Activated naive CD8-positive, alpha-beta T cell treated with anti-CD3 and anti-CD28 coated beads for 36 hours (primary cell): ENCODE measurements at places on chromosomes 1 and 21.

DNA sequence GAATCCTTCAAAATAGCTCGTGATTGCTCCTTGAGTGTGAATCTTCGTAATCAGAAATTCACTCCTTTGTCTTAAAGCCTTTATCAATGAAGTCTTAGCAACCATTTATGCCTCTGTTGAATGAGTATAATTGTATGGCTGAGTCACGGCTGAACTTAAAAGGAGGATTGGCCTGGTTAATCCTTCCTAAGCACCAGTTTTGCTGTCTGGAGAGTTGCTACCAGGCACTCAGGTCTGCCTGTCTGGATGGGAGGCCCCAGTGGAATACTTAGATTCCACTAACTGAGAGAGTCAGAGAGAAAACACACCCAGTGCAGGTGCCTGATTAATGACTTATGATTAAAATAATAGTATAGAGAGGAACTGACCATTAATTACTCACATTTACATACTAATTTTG lies 7.6 kb upstream of the HHAT start:
- no peak overlapping the region for H3K4me3 ChIP-seq
- no peak for DNase-seq
- no peaks in the 10 kb centered on the region for H3K4me1 ChIP-seq
- H3K36me3 ChIP-seq, result peaks cover 2% of the 10 kb centered on the region
- H3K27me3 ChIP-seq, result peaks cover 14% of the 10 kb centered on the region
- no peak overlapping the region for H3K27ac ChIP-seq

GRCh38 chr1:40951943-40952743 lies 27.4 kb upstream of the CTPS1 start:
- H3K4me1 ChIP-seq, result peaks cover 8% of the 10 kb centered on the region
- H3K4me3 ChIP-seq, result no peak overlapping the region
- H3K36me3 ChIP-seq, result no peaks in the 10 kb centered on the region
- peaks cover 34% of the 10 kb centered on the region for H3K27me3 ChIP-seq
- no peak overlapping the region for H3K27ac ChIP-seq

GRCh38 chr21:44800971-44801467 lies 601 bp downstream of the UBE2G2 start:
- peak overlapping the region; percentile 96 for H3K4me3 ChIP-seq
- H3K36me3 ChIP-seq, result peaks cover 62% of the 10 kb centered on the region
- no peaks in the 10 kb centered on the region for H3K27me3 ChIP-seq
- H3K4me1 ChIP-seq, result peaks cover 55% of the 10 kb centered on the region
- no peak for DNase-seq
- H3K27ac ChIP-seq, result peak overlapping the region; percentile 92

- peaks cover 2% of the 10 kb centered on the region for H3K4me1 ChIP-seq
- H3K27me3 ChIP-seq, result no peaks in the 10 kb centered on the region
- H3K27ac ChIP-seq, result no peak overlapping the region
- no peak for DNase-seq
- no peaks in the 10 kb centered on the region for H3K36me3 ChIP-seq
Observed at GRCh38 chr1:197961933-197962332, 44.8 kb downstream of the LHX9 start.

GRCh38 chr21:33942426-33942825 lies 26.8 kb upstream of the ATP5PO start:
- H3K36me3 ChIP-seq, result peaks cover 62% of the 10 kb centered on the region
- DNase-seq, result no peak
- H3K4me3 ChIP-seq, result no peak overlapping the region

DNA sequence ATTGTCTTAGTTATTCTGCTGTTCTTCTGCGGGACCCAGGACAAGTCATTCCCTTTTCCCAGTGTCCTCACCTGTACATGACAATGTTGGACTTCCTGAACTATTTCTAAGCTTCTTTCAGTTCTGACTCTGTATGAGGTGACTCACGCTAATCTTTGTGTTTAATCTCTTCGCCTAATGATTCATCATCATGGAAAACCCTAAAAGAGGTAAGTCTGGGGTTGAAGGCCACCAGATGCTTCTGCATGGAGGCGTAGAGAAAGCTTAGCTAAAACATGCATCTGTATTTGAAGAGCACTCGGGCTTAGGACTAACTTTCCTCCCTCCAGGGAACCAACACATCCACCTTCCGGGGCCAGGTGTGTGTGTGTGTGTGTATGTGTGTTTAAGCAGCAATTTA lies 7.4 kb downstream of the SPRR5 start:
- no peaks in the 10 kb centered on the region for H3K36me3 ChIP-seq
- no peak overlapping the region for H3K27ac ChIP-seq
- no peak for DNase-seq
- H3K4me3 ChIP-seq, result no peak overlapping the region
- H3K4me1 ChIP-seq, result no peaks in the 10 kb centered on the region
- H3K27me3 ChIP-seq, result peaks cover 3% of the 10 kb centered on the region

DNA sequence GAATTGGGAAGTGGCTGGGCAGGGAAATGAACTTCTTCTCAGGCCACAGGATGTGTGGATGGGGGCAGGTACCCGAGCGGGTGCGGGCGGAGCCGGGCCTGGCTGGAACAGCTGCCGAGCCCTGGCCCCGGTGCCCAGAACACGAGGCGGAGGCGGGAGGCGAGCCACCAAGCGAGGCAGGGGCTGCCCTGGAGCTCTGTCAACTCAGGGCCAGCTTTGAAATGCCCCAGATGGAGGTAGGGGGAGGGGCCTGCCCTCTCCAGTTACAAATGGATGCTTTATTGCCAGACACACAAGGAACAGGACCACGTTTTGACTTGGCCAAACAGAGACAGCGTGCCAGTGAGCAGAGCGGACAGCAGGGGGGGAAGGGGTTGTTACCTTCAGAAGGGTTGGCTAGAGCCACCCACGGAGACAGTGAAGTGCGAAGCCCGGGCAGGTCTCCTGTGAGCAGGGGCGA lies 240.4 kb downstream of the SDCCAG8 start:
- H3K27ac ChIP-seq, result peak overlapping the region; percentile 45
- H3K36me3 ChIP-seq, result peaks cover 11% of the 10 kb centered on the region
- DNase-seq, result no peak
